Anterior cingulate cortex (tissue), 58 donors: ENCODE measurements at places on chromosomes 5 and 9.
A peak's percentile ranks its signal among the peaks of the same experiment; 100 is the strongest.

- no peak for DNase-seq
These were observed 328.4 kb downstream of the PRR16 start for GRCh38 chr5:120792477-120792876.

GRCh38 chr5:27315363-27316270, 277.2 kb upstream of the CDH9 start:
- DNase-seq = no peak

GRCh38 chr9:87701931-87702421, 23.9 kb upstream of the CTSL start:
- DNase-seq = no peak

DNA sequence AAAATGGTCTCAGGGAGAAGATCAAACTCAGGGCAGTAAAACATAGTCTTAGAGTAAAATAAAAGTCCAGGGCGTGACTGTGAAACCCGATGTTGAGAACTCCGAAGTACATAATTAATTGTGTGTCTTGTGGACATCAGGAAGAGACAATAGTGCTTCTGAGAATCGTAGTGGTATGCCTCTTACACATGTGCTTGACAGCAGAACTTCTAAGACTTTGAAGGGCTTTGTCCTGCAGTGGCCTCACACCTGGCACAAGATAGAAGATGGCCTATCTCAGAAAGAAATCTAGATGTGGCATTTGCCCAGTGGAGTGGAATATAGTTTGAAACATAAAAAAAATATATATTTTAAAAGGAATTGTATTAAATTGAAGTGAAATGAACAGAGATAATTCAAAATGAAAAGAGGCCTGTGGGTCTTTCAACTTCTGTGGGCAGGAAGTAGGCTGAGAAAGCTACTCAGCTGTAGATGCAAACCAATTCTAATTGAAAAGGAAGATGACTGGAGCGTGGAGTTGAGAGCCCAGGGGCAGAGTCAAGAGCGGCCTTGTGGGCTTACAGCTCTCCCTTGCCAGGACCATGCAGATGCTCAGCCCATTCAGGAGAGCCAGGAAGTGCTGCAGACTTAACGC, 468.4 kb downstream of the KDM4C start:
- no peak for DNase-seq

- no peak for DNase-seq
These were observed 267.0 kb downstream of the CETN3 start for GRCh38 chr5:90142541-90142940.

- no peak for DNase-seq
These were observed 333.4 kb downstream of the YTHDC2 start for GRCh38 chr5:113846941-113847340.

DNA sequence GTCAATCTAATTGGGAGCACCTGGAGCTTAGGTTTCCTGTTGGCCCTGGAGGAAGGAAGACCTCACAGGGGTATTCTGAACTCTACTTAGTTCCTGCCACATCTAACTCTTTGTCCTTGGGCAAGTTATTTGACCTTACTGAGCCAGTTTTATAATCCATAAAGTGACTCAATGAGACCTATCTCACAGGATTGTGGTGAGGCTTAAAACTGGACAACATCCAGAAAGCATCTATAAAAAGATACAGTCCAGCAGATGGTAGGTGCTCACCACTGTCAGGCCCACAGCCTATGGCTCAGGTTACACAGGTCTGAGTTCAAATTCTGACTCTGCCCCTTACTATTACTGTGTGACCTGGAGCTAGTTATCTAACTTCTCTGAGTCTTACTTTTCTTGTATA, 23.3 kb downstream of the KCNV2 start:
- DNase-seq = no peak

GRCh38 chr9:128911529-128912035, 9.2 kb upstream of the PHYHD1 start:
- DNase-seq = no peak

GRCh38 chr9:8863069-8863468, 1063.5 kb upstream of the DMAC1 start:
- DNase-seq = no peak

DNA sequence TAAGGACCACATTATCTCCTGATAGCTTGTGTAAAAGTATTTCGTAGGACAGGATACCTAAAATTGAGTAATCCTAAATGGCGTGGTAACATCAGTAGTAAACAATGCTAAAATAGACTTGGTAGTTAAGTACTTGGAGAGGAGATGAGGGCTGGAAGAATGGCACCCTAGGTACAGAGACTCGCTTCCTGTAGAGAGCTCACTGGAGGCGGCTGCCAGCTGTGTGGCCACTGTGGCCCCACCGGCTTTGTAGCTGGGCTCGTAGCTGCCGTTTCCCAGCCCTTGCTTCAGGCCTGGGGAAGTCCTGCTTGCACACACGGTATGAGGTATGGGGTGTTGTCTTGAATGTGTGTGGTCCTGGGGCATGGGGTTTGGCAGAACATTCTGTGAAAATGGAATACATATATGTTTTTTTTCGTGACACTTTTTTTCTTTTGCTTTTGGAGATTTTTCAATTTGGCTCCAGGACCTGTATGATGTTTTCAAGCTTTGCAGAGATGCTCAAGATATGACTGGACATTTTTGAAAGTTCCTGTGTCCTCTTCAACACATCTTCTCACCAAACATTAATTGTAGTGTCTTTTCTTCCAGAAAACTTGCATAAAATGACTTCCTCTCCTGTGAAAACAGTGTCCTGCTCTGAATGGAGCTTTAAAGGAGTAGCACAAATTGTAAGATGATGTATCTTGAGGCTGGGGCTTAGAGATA, 58.0 kb downstream of the RCL1 start:
- no peak for DNase-seq

- DNase-seq = no peak
These were observed 136.1 kb upstream of the RUSC2 start for GRCh38 chr9:35353731-35354365.

GRCh38 chr5:8033261-8033660, 164.3 kb downstream of the MTRR start:
- no peak for DNase-seq

- no peak for DNase-seq
These were observed 59.3 kb upstream of the SELENOP start for GRCh38 chr5:42870882-42871418.

DNA sequence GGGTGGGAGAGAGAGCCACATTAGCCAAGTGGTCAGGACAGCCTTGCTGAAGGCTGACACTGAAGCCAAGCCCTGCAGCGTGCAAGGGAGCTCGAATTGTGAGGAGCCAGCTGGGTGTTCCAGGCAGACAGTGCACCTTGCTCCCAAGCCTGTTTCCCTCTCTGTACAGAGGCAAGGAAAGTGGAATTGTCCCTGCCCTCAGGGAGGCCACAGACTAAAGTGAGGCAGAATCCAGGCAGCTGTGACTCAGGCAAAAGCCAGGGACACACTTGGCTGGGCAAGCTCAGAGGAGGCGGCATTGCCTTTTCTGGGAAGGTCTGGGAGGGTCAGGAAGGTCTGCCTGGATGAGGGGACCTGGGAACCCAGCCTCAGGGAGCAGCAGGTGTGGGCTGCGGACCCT, 50.2 kb upstream of the LMX1B start:
- DNase-seq = no peak

DNA sequence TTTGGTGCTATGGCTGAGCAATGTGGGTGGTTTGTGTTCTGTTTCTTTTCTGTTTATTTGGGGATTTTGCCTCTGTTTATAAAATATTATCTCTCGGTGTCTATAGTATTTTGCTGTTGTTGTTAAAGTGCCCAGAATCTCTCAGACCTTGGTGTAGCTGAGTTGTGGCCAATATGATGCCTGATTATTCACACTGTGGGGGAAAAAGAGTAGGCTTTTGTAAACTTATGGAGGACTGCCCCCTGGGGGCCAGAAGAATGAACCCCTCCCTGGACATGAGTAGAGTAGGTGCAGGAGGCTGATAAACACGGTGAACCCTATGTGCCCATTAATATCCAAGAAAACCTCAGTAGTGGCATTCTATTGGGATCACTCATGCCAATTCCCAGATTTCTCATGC, 49.0 kb upstream of the DPYSL3 start:
- no peak for DNase-seq

- DNase-seq = no peak
These were observed 47.9 kb upstream of the CHSY3 start for GRCh38 chr5:129856325-129856724.

- no peak for DNase-seq
These were observed 21.3 kb upstream of the GLRX start for GRCh38 chr5:95843733-95844223.

DNA sequence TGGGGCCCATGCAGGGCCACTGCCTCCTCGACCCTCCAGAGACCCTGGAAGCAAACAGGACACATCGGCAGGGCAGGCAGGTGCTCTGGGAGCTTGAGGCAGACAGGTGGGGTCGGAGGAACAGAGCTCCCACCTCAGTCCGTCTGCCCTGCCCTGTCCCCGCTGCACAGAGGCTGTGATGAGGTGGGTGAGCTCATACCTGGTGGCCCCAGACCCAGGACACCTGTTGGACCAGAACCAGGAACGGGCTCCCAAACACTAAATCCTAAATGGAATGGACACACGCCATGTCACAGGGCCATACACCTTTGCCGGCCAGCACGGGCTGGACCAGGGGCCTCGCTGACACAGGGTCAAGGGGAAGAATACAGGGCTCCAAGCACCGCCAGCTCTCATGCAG, 5.5 kb downstream of the SOHLH1 start:
- DNase-seq = no peak

GRCh38 chr9:93085676-93086075, 10.3 kb upstream of the CARD19 start:
- DNase-seq = no peak

- no peak for DNase-seq
These were observed 66.3 kb downstream of the MRPL36 start for GRCh38 chr5:1733369-1733768.

- DNase-seq = no peak
These were observed 51.5 kb upstream of the ARL15 start for GRCh38 chr5:54361691-54362411.

GRCh38 chr9:80651044-80651443, 1038.3 kb downstream of the TLE1 start:
- DNase-seq = peak; percentile 9

- no peak for DNase-seq
These were observed 20.1 kb downstream of the TNIP1 start for GRCh38 chr5:151060742-151061141.

GRCh38 chr5:1561402-1561929, 37.7 kb upstream of the LPCAT1 start:
- DNase-seq = no peak

DNA sequence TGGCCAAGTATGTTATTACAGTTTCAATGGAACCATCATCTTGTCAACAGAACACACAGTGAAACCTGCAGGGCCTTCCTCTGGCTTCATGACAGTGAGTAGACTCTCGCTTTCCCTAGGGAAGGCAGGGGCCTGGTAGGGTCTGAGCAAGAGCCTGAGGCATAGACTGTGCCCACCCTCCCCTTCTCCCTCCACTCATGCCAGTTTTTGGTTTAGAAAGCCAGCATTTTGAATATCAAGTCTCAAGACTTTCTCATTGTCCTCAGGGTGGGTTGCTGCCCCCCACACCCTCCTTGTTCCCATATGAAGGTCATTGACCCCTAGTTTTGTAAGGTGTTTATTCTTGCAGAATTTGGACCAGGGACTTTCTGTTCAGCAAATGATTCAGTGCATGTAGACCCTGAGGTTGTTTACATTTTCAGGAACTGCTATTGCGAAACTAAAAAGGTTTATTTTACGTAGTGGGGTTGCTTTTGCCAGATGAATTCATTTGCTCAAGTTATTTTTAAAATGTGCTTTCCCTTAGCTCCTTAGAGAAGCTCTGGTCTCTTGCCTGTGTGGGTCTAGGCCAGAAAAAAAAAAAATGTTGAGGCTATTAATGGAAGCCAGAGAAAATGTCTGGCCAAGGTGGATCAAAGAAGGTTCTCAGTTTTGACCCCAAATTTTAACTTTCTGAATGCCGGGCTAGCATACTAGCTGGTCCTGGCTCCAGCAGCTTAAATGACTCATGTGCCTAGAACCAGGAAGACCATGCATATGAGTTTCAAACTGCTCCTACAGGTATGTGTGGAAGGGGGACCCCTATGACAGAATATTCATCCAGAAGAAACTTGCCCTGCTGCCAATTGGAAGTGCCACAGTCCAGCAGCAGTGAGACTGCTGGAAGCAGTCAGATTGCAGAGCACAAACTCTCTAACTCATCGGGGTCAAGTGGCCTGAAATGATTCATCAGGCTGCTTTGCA, 10.1 kb upstream of the MOB3B start:
- no peak for DNase-seq

- DNase-seq = no peak
These were observed 33.5 kb upstream of the EGFL7 start for GRCh38 chr9:136629001-136629878.

DNA sequence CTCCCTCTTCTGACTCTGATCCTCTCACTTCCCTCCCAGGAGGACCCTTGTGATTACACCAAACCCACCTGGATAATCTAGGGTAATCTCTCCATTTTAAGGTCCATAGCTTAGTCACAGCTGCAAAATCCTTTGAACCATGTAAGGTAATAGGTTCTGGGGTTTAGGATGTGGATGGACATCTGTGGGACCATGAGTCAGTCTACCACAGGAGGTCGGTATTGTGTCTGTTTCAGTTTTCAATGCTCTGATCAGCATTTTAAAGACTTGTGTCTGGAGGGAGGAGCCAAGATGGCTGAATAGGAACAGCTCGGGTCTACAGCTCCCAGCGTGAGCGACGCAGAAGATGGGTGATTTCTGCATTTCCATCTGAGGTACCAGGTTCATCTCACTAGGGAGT, 112.6 kb downstream of the CAVIN4 start:
- no peak for DNase-seq

DNA sequence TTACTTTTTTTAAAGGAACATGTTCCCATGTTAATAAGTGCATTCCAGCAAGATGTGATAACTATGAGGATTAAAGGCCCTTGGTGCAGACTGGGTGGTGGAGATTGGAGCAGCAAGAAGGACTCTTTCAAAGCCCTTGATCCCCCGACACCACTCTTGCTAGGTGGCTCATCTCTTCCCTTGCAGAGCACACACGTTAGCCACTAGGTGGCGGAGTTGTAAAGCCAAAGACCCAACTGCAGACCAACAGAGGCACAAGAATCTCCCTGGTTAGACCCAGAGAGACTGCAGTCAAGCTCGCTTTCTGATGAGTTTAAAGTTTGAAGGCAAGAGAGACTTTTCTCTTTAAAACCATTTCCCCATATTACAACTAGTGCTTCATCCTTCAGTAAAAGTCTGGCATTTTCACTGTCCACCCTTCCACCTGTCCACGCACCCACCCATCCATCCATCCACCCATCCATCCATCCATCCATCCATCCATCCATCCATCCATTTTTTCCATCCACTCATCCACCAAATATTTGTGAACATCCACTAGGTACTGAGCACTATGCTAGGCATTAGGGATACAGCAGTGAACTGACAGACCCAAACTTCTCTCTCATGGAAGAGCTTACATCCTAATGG, 226.9 kb downstream of the MSX2 start:
- peak; percentile 69 for DNase-seq

DNA sequence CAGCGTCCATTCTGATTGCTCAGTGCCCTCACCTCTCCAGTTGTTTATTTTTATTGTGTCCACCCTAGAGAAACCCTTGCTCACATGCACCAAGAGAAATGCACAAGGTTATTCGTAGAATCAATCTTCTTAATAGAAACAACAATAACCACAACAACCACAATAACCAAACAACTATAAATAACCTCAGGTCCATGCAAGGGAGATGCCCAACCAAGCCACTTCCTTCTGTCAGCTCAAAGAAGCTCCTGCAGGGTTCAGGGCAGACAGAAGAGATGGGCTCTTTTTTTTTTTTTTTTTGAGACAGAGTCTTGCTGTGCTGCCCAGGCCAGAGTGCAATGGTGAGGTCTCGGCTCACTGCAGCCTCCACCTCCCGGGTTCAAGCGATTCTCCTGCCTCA, 14.9 kb upstream of the TCOF1 start:
- DNase-seq = no peak
